D721Med (cell line): ENCODE measurements at places on chromosomes 7 and 10.
A peak's percentile ranks its signal among the peaks of the same experiment; 100 is the strongest.

- no peak for DNase-seq
Observed at GRCh38 chr10:100656454-100656853, 88.9 kb upstream of the PAX2 start.

DNA sequence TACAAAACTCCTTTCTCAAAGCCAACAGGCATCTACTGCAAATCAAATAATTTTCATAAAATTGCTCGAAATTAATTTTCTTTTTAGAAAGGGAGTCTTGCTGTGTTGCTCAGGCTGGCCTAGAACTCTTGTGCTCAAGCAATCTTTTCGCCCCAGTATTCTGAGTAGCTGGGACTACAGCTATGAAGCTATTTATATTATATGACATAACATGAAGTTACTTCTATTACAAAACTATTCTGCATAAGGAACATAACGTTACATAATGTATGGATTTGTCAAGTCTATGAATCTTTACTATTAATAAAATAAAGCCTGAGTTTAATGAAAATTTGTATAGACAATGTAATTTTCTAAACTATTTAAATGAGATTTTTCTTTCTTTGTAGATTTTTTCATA lies 415.0 kb downstream of the PARD3 start:
- no peak for DNase-seq

GRCh38 chr10:96376483-96376882 lies 17.7 kb upstream of the OPALIN start:
- DNase-seq = no peak

- DNase-seq = no peak
Observed at GRCh38 chr10:95277201-95277570, 13.6 kb downstream of the PDLIM1 start.

DNA sequence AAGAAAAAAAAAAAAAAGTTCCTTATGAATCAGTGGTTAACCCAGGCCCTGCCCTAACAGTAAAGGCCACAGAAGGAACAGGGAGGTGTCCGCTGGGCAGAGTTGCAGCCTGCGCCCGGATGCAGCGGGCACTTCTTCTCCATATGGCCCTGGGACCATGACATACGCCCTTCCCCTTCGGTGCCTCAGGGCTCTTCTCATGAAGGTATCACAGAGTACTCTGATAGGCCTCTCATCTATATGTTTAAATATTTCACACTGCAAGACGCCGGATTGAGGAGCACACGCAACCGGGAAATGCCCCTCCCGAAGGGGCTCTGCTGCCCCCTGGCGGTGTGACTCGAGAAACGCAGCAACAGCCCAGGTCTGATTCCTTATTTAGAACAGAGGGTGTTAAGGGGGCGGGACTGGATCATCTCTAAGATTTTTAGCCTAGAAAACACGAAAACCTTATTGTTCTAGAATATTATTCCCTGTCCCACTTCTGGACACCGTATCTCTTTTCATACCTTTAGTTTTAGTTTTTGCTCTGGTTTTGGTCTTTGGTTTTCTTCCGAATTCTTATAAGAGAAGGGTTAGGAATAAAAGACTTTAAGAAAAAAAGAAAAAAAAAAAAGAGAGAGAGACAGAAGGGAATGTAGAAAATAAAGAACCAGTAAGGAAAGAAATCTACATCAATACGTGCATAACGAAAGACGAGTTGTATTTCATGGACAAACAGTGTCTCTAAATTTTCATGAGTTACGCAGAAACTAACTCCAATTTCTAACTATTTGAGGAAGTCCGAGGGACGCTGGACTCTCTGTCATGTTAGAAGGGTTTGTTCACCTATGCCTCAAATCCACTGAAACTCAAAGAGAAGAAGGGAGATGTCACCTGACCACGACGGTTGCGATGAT lies 12.0 kb downstream of the DAGLB start:
- DNase-seq = peak; percentile 91

DNA sequence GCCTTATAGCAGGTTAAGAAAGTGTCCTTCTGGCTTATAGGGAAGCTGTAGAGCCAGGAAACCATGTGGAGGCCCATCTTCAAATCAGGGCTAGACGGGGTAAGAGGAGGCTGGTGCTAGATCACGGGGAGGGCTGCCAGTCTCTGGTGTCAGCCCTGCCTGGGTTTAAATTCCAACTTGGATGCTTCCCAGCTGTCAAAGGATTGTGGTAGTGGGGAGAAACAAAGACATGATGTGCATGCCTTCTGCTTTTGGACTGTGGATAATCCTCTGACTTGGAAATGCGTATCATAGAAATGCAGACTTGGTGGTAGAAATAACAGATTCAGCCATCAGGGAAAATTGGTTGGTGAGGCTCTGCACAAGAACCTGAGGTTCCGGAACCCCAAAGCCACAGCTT lies 325.6 kb downstream of the PHTF2 start:
- no peak for DNase-seq

DNA sequence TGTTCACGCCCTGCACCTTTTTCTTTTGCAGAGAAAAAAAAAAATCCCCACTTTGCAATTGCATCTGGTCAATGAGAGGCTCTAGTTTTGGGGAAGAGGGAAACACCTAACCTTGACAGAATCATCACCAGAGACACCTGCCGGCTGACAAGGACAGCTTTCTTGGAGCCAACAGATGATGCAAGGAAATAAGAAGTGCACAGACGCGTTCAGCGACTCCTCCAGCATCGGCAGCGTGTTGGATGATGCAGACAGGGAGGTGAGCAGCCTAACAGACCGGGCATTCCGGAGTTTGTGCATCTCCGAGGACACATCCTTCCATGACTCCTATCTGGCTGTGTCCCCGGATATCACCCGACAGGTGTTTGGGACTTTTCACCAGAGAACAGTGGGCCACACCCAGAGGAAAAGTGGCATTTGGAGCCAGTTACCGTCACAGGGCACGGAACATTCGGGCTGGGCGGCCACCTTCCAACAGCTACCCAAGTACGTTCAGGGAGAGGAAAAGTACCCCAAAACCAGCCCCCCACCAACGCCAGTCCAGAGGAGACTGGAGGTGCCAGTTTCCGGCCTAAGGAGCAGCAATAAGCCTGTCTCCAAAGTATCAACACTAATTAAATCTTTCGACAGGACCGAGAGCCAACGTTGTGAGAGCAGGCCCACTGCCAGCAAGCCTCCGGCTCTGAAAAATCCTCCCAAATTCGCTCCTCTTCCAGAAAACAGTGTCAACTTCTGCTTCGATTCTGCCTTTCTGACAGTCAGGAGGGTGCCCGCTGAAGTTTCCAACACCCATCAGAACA lies 23.6 kb downstream of the C10orf71 start:
- DNase-seq = no peak

DNA sequence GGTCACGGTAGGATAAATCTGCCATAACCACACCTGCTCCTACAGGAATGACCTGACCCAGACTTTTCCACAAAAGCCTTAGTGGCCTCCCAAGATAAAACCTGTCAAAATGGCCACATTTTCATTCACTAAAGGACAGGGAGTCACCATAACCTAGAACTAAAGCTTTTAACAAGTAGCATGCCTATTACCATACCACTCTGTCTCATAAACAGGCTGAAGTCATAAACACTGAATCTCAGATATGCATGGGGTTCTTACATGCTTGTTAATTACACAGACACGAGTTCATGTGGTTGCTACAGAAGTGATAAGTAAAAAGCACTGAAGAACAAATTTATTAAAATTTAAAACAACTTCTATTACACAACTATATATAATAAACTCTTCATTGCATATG lies 56.0 kb downstream of the HIPK2 start:
- DNase-seq = no peak

- no peak for DNase-seq
Observed at GRCh38 chr10:12690525-12691126, 310.9 kb downstream of the CCDC3 start.

DNA sequence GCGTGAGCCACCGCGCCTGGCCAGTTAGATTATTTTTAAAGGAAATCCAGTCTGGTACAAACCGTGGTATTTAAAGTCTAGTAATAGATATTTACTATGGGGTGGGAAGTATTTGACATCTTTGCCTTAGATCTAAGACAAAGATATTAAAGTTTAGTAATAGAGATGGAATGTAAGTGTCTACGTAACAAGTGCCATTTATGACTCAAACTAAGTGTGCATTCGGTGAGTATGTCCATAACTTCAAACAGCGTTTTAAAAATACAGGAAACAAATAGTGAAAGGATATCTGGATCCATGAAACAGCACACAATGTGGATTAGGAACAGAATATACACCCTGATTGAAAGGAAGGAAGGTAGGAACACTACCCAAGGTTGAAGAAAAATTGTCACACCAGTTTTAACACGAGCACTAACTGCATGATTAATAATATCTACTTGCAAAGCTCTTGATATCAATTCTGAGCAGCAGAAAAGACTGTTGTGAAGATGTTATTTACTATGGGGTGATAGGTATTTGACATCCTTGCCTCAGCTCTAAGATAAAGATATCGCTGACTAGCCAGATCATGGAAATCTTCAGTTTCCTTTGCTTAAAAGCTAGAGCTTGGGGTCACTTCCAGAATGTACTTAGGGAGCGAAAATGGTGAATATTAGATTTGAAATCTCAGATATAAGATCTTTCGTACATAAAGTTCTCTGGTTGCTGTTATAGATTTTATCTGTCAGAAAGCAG lies 48.7 kb downstream of the EPC1 start:
- no peak for DNase-seq

GRCh38 chr10:95814011-95814727 lies 58.2 kb downstream of the ENTPD1 start:
- DNase-seq = no peak

GRCh38 chr10:27494116-27494805 lies 9.8 kb upstream of the RAB18 start:
- no peak for DNase-seq

- DNase-seq = no peak
Observed at GRCh38 chr10:11448190-11448544, 163.3 kb downstream of the USP6NL start.

GRCh38 chr10:67923551-67923950 lies 39.1 kb downstream of the SIRT1 start:
- DNase-seq = no peak

DNA sequence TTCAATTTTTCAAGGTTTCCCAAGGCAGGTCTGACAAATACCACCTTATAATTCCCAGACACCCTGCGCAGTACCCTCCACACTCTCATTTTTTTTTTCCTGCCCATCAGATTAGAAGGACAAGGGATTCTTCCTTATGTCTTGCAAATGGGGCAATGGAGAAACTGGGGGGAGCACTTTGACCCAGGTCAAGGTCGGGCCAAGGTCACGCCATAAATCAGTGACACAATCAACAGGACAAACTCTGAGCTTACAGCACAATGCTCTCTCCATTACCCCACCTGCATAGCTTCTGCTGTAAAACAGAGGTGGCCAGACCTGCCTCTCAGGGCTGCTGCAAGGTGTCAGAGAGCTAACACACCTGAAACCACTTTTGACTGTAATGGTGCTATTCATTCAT lies 254.4 kb upstream of the ZMIZ1 start:
- no peak for DNase-seq

DNA sequence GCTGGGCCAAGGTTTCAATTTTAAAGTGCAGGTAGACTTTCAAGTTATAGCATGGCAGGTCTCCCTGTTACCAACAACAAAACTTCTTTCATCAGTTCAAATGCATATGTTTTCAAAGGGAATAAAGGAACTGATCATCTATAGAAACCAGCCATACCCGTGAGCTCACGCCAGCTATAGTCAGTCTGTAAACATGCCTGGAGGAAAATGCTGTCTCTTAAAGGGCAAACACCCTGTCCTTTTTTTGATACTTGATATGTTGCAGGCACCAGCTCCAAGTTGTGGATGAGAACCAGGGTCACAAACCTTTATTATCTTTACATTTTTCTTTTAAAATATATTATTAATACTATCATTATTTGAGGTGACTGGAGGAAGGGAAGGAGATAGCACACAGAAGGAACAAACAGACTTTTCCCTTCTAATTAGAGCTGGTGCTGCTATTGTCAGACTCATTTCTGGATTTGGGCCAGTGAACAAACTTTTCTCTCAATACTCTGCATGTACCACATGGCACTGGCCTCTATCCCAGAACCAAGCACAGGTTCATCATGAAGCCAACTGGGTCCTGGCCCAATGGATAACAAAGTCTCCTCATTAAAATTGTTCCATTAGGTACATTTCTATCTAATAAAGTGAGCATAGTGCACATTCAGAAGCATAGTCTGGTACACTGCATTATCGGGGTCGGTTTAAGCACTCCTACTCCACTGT lies 1102.4 kb downstream of the SORCS3 start:
- DNase-seq = no peak

DNA sequence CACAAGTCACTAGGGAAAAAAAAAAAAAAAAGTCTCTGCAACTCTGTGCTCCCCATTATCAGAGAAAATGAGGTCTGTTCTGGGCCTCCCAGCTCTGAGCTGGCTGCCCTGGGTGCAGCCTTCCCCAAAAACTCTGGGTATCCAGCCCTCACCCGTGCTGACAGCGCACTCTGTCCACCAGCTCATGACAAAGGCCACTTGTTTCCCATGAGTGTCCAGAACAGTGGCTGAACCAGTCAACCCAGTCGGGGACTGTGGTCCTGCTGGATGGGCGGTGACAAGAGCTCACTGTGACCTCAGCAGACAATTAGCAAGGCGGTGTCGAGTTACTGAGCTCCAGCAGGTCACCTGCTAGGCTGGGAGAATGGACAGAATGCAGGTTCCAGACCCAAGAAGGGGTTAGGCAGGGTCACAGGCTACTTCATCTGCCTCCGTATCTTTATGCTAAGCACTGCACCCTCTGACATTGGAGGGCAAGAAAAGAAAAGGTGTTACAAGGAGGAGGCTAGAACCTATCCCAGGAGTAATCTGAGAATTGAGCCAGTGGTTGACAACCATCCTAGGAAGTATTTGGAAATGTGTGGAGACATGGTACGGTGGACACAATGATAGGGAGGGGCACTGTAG lies 37.2 kb downstream of the DLG5 start:
- no peak for DNase-seq

GRCh38 chr7:102215256-102215655 lies 71.4 kb upstream of the SH2B2 start:
- DNase-seq = no peak

- no peak for DNase-seq
Observed at GRCh38 chr10:7231509-7232414, 179.1 kb downstream of the SFMBT2 start.

- DNase-seq = no peak
Observed at GRCh38 chr7:148397985-148398384, 192.6 kb upstream of the C7orf33 start.

- DNase-seq = no peak
Observed at GRCh38 chr10:69459101-69459790, 8.0 kb downstream of the TSPAN15 start.

DNA sequence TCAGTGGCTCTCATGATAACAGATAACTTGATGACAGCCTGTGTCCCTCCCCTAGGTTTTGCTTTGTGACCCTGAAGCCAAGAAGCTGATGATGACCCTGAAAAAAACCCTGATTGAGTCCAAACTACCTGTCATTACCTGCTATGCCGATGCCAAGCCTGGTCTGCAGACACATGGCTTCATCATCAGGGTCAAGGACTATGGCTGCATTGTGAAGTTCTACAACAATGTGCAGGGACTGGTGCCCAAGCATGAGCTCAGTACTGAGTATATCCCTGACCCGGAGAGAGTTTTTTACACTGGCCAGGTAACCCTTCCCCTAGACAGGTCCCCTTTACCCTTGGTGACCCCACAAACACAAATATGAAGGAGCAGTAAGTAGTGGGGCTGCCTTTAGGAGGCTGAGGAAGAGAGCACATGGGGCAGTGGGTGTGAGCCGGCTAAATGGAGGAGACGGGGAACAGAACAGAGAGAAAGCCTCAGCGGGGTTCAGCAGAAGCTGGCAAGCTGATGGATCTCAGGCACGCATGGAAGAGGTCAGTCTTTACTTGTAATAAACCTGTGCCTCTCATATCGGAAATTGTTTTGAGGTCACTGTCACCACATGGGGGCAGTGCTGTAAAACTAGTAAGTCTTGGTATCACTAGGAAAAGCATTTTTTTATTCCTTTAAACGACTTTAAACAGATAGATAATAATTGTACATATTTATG lies 20.2 kb downstream of the PDCD11 start:
- no peak for DNase-seq

GRCh38 chr10:94005050-94005449 lies 11.3 kb downstream of the PLCE1 start:
- no peak for DNase-seq
